ENCODE measurements at places on chromosomes 12 and 14.
A peak's percentile ranks its signal among the peaks of the same experiment; 100 is the strongest.

DNA sequence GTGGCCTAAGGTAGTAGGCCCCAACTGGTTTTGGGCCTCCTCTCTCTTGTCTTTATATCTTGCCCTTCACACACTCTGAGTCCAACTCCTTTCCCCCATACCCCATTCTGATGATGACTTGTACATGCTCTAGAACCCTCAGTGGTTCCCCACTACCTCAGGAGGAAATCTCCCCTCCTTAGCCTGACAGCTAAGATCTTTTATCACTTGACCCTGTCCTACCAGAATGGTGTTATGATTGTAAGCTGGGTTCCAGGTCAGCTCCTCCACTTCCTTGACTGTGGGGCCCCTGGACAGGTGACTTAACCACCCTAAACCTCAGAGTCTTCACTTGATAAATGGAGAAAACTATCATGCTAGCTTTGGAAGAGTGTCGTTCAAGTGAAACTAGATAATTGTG lies 9.4 kb upstream of the MYL2 start:
- DNase-seq, result no peak

GRCh38 chr14:65776193-65776852 lies 363.8 kb downstream of the FUT8 start:
- DNase-seq, result no peak

- DNase-seq, result no peak
Observed at GRCh38 chr14:63231766-63232165, 27.5 kb downstream of the RHOJ start.

DNA sequence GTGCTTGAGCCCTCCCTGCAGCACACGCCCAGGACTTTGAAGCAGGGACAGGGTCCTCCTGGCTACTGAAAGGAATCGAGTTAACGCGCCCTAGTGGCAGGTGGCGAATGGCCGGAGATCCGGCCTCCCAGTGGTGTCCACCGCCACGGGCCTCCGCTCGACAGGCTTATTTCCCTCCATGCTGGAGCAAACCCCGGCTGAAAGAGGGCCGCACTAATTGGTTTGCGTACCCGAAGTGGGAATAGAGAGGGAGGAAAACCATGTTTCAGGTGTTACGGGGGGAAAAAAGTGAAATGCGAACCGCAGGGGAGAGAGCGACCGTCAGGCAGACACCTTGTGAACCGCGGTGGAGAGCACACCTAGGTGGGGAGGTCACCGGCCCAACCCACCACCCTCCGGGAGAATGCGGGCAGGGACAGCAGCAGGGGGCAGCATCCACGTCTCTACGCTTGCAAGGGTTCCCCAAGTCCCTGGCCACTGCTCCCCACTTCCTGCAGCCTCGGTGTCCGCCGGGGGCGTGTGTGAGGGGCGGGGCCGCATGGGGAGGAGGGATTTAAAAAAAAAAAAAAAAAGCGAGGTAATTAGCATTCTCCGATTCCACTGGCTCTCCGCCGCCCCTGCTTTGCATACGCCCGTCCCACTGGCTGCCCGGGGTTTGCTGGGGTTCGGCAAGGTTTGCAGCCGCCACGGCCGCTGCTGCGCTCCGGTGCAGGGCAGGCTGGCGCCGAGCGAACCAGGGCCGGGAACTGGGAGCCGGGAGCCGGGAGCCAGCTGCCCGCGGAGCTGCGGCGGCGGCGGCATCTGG lies 224.6 kb upstream of the CRY1 start:
- DNase-seq, result peak; percentile 94

- no peak for DNase-seq
Observed at GRCh38 chr14:69651664-69652063, 40.3 kb downstream of the SUSD6 start.

DNA sequence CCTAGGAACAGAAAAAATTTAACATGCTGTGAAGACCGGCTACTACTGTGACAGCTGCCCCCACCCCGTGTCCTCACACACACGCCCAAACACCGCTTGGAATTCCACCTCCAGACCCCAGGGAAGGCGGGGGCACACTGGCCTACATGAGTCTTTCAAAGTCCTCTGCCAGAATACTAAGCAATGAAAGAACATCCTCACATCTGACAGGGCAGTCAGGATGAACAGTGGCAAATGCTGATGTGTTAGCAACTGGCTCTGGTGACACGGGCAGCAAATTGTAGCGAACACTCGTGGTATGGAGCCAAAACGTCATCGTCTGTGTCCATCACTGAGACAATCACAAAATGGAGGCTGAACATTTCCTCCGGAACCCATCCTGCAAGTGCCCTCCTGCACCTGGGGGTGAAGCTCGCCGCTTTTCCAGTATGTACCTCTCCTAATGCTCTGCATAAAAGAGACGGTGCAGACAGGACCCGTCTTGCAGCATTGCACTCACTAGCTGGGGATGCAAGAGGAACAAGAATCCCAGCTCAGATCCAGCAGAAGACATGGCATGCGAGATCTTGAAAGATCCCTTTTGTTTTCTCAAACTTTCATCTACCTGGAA lies 94.8 kb downstream of the BCL11B start:
- no peak for DNase-seq

DNA sequence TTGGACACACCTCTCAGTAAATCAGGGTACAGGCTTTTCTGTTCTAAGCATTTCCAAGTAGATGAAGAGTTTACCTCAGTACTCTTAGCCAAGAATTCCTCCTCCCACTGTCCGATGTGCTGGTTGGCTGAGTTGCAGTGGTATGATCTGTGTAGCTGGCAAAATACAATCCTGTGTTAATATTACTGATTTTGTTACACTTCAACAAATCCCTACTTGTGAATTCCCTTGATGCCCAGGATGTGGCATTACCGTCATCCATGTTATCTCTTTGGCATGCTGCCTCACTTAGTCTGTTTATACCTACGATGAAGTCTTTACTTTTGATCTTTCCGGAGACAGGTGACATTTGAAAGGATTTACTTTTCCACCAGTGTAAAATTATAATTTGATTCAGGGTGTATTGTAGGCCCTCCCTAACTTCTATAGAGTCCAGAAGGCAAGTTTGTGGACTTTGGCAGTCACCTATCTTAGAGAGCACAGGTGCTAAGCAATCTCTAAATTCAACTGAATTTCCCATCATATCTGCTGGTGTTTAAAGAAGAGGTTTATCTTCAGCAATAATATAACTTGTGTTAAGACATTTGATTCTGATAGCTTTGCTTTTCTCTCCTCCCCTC lies 10.1 kb downstream of the CCDC196 start:
- no peak for DNase-seq

DNA sequence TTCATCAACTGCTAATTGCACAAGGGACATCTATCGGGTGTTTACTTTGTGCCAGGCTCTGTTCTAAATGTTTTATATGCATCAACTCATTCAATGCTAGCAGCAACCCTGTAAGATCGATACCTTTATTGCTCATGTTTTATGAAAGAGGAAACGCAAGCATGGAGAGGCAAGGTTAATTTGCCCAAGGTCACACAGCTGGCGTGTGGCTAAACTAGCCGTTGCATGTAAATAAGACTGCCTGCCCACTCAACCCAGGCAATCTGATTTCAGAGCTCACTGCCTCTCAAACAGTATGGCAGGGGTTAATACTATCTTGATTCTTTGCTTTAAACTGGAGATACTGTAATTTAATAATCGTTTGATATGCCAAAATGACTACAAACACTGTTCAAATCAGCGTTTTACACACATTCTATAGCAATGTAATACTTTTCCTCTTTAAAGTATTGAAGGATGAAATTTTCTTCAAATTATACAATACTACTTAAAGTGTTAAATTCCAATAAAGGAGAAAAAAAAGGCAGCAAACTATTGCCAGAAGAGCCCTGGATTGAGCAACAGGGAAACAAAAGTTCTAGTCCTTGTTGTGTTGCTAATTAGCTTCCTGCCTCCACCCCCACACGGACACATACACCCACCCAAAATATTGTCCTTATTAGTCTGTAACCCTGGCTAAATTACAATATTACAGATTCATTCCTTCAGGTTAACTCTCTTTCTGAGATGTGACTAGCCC lies 39.1 kb upstream of the DHRS7 start:
- DNase-seq, result no peak

- DNase-seq, result no peak
Observed at GRCh38 chr12:118398940-118399339, 22.6 kb downstream of the SUDS3 start.

GRCh38 chr12:128929057-128929456 lies 75.8 kb downstream of the GLT1D1 start:
- DNase-seq, result no peak

- DNase-seq, result no peak
Observed at GRCh38 chr12:40446385-40446784, 221.6 kb downstream of the LRRK2 start.

DNA sequence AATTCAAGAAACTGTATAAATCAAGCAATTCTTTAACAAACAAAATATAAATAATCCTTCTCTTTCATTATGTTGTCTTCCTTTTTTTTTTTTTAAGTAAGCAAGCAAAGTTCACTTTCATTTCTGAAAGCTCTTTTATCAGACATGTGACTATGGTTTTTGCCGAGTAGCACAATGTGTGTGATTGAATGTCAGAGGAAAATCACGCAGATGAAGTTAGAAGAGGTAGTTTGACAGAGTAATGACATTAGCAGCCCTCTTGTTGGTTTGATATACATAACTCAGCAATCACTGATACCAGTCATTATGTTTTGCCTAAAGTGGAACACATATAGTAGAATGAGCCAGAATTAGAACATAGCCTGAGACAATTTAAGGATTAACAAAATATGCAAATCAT lies 19.0 kb downstream of the ALX1 start:
- no peak for DNase-seq

- DNase-seq, result no peak
Observed at GRCh38 chr12:70292017-70292776, 49.0 kb downstream of the CNOT2 start.

- no peak for DNase-seq
Observed at GRCh38 chr12:120215766-120216735, 15.1 kb upstream of the RPLP0 start.

GRCh38 chr14:68088451-68088854 lies 268.9 kb downstream of the RAD51B start:
- peak; percentile 18 for DNase-seq

- no peak for DNase-seq
Observed at GRCh38 chr12:7748852-7749251, 1.7 kb upstream of the CLEC4C start.

- no peak for DNase-seq
Observed at GRCh38 chr14:72514660-72515025, 379.3 kb downstream of the DPF3 start.

DNA sequence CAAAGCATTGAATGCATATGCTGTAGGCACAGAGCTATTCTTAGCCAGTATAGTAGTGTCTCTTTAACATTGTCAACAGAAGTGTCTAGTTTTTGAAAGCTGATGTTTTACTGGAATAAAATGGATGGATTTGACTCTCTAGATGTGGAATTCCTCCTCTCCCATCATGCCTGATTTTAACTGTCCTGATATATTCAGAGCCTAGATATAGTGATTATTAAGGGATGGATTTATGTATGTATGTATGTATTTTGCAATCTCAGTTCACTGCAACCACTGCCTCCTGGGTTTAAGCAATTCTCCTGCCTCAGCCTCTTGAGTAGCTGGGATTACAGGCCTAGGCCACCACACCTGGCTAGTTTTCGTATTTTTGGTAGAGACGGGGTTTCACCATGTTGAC lies 144.8 kb upstream of the NAV3 start:
- no peak for DNase-seq

DNA sequence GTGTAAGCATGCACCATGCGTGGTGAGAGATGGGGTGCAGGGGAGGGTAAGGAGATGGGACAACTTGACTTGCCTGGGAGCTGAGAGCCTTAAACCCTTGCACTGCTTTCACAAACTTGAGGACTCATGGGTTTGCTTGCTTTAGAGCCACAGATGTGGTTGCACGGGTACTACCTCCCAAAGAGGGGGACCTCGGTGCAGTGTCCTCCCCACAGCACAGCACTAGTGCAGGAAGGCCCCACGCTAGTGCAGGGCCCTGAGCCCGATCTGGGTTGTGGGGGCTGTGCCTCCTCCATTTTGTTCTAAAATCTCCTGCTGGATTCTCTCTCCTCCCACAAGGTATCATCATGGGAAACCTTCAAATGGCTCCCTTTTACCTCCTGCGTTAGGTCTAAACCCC lies 11.2 kb downstream of the KRT72 start:
- DNase-seq, result no peak

GRCh38 chr12:118742431-118742830 lies 238.9 kb upstream of the SRRM4 start:
- DNase-seq, result no peak

DNA sequence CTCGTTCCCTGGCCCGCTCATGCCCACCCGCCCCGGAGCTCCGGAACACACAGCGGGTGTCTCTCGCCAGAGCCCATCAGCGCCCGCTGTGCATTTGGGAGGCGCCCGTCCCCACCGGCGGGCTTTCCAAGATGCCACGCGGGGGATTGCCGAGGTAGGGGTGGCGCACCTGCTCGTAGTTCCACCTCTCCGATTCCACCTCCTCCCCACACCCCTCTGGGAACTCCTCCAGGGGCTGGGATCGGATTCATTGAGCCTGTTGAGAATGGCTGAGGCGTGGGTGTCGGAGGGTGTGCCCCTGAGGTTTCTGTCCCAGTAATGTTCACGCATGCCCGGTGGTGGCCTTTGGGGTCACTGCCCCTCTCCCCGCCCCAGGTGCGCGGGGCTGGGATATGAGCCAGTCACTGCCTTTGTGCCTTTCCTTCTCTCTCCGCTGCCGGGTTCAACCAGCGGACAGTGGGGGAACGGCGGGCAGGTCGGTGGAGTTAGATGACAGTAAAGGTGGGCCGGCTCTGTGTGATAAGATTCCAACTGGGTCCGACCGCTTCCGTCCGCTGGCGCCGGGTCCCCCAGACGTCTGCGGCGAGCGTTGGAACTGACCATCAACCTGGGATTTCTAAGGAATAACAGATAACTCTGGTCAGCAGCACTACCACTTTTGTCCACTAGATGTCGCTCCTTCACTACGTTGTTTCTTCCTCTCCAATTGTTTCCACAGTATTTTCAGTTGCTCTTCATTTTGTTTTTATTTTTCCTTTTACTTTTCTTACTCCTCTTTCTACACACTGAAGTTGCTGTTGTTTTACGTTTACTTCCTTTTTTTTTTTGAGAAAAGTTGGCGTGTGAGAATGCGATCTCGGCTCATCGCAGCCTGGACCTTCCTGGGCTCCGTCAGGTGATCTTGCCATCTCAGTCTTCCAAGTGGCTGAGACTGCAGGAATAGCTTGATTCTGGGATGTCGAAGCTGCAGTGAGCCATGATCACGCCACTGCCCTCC lies 178.1 kb upstream of the ALG10B start:
- DNase-seq, result peak; percentile 77

- no peak for DNase-seq
Observed at GRCh38 chr12:115407723-115408122, 723.7 kb upstream of the TBX3 start.
